ENCODE measurements at places on chromosomes 11 and 22. TPM values are rescaled to one million over a fixed set of nuclear protein-coding genes. Genes with fewer than 3 reads are reported as not detected.

DNA sequence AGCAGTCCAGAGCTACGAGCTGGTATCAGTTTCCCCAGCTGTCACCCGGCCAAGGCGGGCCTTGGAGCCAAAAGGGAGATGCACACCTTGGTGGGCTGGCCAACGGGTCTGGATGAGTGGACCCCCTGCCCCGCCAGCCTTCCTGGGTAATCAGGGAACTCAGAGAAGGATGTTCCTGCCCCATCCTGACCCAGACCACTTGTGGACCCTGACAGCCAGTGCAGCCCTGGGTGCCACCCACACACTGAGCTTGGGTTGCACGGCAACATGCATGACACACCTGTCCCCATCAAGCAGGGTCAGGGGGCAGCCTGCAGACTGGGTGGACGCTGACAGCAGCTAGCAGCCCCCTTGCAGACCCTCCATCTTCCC lies 8.6 kb downstream of the SLC25A1 start:
- peaks cover 54% of the 10 kb centered on the region for H3K4me1 ChIP-seq
- peaks cover 2% of the 10 kb centered on the region for H3K36me3 ChIP-seq
- H3K4me3 ChIP-seq, result peak overlapping the region; percentile 24
- DNase-seq, result no peak

- no peak overlapping the region for H3K4me3 ChIP-seq
- no peak overlapping the region for H3K27ac ChIP-seq
- no peaks in the 10 kb centered on the region for H3K4me1 ChIP-seq
- no peak for DNase-seq
- no peaks in the 10 kb centered on the region for H3K36me3 ChIP-seq
- no peaks in the 10 kb centered on the region for H3K27me3 ChIP-seq
These were observed 378.7 kb upstream of the RAG2 start for GRCh38 chr11:36976741-36977140.

GRCh38 chr11:16287630-16288280 lies 68.6 kb downstream of the SOX6 start:
- H3K36me3 ChIP-seq, result no peaks in the 10 kb centered on the region
- peaks cover 18% of the 10 kb centered on the region for H3K4me1 ChIP-seq
- H3K27ac ChIP-seq, result no peak overlapping the region
- no peak for DNase-seq
- H3K27me3 ChIP-seq, result no peaks in the 10 kb centered on the region

The LRRC75B gene
- 18.6 TPM for total RNA-seq

The DEUP1 gene
- total RNA-seq, result 0.25 TPM

GRCh38 chr22:30749849-30750248 lies 55.2 kb downstream of the OSBP2 start:
- no peak overlapping the region for H3K4me3 ChIP-seq
- no peaks in the 10 kb centered on the region for H3K27me3 ChIP-seq
- H3K4me1 ChIP-seq, result no peaks in the 10 kb centered on the region
- H3K27ac ChIP-seq, result no peak overlapping the region
- no peaks in the 10 kb centered on the region for H3K36me3 ChIP-seq

- H3K36me3 ChIP-seq, result no peaks in the 10 kb centered on the region
- H3K27me3 ChIP-seq, result no peaks in the 10 kb centered on the region
- H3K4me3 ChIP-seq, result no peak overlapping the region
- H3K4me1 ChIP-seq, result peaks cover 35% of the 10 kb centered on the region
These were observed 2.5 kb downstream of the RAB36 start for GRCh38 chr22:23147617-23148387.

- H3K27ac ChIP-seq, result no peak overlapping the region
- no peak for DNase-seq
- no peak overlapping the region for H3K4me3 ChIP-seq
- peaks cover 66% of the 10 kb centered on the region for H3K4me1 ChIP-seq
- H3K27me3 ChIP-seq, result no peaks in the 10 kb centered on the region
These were observed 24.6 kb downstream of the RPL3 start for GRCh38 chr22:39294571-39295468.

DNA sequence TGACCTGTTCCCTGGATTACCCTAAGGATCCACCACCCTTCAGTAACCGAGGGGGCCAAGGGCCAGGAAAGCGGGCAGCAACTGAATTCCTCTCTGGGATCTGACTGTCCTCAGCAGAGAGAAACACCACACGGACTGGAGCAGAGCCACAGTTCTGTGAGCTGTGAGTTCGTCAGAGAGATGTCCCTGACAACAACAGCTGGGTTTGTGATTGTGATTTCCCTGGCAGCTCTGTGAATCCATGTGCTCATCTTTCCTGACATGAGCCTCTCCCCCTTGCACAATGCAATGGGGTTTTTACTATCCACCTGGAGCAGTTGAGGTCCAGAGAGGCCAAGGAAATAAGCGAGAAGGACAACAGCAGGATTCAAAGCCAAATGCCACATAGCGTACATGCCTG lies 69.4 kb upstream of the AMPD3 start:
- H3K27me3 ChIP-seq, result no peaks in the 10 kb centered on the region
- H3K4me3 ChIP-seq, result no peak overlapping the region
- no peak for DNase-seq
- H3K27ac ChIP-seq, result peak overlapping the region; percentile 71
- peaks cover 49% of the 10 kb centered on the region for H3K4me1 ChIP-seq

- H3K4me3 ChIP-seq, result no peak overlapping the region
- 0 out of 2 replicates have a peak, but pooled peaks cover 2% of the 10 kb centered on the region for H3K27me3 ChIP-seq
- H3K4me1 ChIP-seq, result no peaks in the 10 kb centered on the region
- DNase-seq, result no peak
These were observed 74.8 kb upstream of the SLC22A12 start for GRCh38 chr11:64516226-64516625.

The MIF gene
- total RNA-seq, result 795 TPM

DNA sequence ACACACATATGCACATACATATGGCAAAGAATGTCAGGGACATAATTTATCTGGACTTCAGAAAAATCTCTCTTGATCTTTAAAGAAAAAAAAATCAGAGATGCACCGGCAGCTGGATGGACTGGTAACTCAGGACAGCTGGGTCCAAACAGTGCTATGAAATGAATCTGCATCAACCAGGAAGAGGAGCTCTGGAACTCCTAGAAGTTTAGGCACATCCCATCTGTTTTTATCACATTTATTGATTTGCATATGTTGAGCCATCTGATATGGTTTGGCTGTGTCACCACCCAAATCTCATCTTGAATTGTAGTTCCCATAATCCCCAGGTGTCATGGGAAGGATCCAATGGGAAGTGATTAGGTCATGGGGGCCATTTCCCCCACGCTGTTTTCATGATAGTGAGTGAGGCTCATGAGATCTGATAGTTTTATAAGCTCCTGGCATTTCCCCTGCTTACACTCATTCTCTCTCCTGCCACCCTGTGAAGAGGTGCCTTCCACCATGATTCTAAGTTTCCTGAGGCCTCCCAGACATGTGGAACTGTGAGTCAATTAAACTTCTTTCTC lies 87.7 kb upstream of the AKIP1 start:
- H3K27me3 ChIP-seq, result no peaks in the 10 kb centered on the region
- peaks cover 31% of the 10 kb centered on the region for H3K4me1 ChIP-seq
- H3K4me3 ChIP-seq, result no peak overlapping the region
- DNase-seq, result no peak

The WBP2NL gene
- 1.00 TPM for total RNA-seq

The STX5 gene
- total RNA-seq, result 39.9 TPM

The TPH1 gene
- 0.67 TPM for total RNA-seq

DNA sequence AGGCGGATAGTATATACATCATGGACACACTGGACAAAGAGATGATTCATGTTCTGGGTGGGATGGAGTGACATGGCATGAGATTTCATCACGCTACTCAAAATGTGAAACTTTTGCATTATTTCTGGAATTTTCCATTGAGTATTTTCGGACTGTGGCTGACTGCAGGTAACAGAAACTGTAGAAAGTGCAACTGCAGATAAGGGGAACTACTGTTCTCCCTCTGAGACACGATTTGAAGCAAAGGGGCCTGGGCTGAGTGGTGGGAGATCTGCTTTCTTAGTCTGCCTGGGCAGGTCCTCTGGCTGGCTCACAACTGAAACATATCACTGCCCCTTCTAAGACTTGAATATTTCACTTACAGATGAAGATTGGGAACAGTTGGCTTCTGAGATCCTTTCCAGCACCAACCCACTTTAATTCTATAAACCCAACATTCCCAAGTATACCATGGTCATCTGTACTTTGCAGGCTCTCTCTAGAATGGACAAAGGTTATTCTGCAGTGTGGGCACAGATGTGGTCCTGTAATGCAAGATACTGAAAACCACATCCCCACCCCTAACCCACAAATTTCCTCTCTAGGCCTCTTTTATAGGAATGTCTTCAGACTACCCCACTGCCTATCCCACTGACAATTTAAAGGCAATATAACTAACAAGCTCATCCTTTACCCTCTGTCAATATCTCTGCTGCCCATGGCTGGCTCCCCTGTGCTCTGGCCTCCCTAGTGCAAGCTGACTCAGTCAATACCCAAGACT lies 121.1 kb downstream of the KCNC1 start:
- H3K27ac ChIP-seq, result no peak overlapping the region
- no peaks in the 10 kb centered on the region for H3K27me3 ChIP-seq
- DNase-seq, result no peak
- no peaks in the 10 kb centered on the region for H3K36me3 ChIP-seq
- no peaks in the 10 kb centered on the region for H3K4me1 ChIP-seq

GRCh38 chr11:43646767-43647166 lies 33.8 kb upstream of the HSD17B12 start:
- H3K36me3 ChIP-seq, result no peaks in the 10 kb centered on the region
- peaks cover 9% of the 10 kb centered on the region for H3K4me1 ChIP-seq
- H3K27me3 ChIP-seq, result no peaks in the 10 kb centered on the region
- H3K4me3 ChIP-seq, result no peak overlapping the region

DNA sequence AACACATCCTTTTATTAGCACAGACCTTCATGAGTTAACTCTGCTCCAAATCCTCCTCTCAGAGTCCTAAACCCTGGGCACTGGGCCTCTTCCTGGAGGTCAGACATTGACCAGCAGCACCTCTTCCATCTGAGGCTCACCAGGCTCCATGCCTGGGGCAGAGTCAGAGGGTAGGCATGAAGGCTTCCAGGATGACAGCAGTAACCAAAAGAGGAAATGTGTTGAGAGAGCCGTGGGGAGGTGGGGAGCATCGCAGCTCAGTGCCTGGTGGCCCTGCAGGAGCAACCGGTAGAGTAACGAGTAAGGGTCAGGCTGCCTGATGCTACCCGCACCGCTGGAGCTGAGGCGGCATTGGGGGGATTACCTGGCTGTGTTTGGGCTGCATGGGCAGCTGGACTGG lies 9.4 kb upstream of the NAV2 start:
- no peaks in the 10 kb centered on the region for H3K4me1 ChIP-seq
- no peak overlapping the region for H3K4me3 ChIP-seq
- no peaks in the 10 kb centered on the region for H3K36me3 ChIP-seq

GRCh38 chr22:17314487-17314886 lies 54.8 kb upstream of the CECR2 start:
- H3K4me3 ChIP-seq, result no peak overlapping the region

The TSSK2 gene
- total RNA-seq, result not detected

DNA sequence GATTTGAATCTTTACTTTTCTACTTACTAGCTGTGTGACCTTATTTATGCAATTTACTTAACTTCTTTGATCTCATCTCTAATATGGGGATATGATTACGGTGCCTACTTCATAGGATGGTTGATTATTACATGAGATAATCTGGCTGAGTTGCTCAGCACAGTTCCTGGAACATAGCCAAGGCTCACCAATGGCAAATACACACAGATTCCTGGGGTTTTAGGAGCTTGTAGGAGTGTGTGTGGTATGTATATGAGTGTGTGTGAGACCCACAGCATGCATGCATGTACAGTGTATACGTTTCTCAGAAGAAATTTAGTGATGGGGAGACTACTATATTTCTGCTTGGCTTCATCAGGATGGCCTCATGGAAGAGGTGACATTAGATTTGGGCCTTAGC lies 256.9 kb downstream of the KIRREL3 start:
- no peaks in the 10 kb centered on the region for H3K36me3 ChIP-seq
- no peak overlapping the region for H3K27ac ChIP-seq
- H3K4me3 ChIP-seq, result no peak overlapping the region
- no peak for DNase-seq
- no peaks in the 10 kb centered on the region for H3K4me1 ChIP-seq
- peaks cover 1% of the 10 kb centered on the region for H3K27me3 ChIP-seq

The PDE3B gene
- total RNA-seq, result 20.6 TPM

- no peaks in the 10 kb centered on the region for H3K27me3 ChIP-seq
- peak; percentile 67 for DNase-seq
- no peak overlapping the region for H3K27ac ChIP-seq
- peaks cover 8% of the 10 kb centered on the region for H3K4me1 ChIP-seq
- H3K4me3 ChIP-seq, result no peak overlapping the region
These were observed 74.6 kb upstream of the TEAD1 start for GRCh38 chr11:12599408-12600143.

The HSCB gene
- total RNA-seq, result 8.2 TPM

The BATF2 gene
- total RNA-seq, result 0.79 TPM

The TMEM191C gene
- 7.5 TPM for total RNA-seq

GRCh38 chr11:76771446-76772099 lies 11.6 kb upstream of the TSKU start:
- H3K27me3 ChIP-seq, result no peaks in the 10 kb centered on the region
- no peaks in the 10 kb centered on the region for H3K36me3 ChIP-seq
- peak overlapping the region; percentile 72 for H3K27ac ChIP-seq
- H3K4me3 ChIP-seq, result no peak overlapping the region
- H3K4me1 ChIP-seq, result peaks cover 52% of the 10 kb centered on the region

The OVOL1 gene
- total RNA-seq, result 21.2 TPM

DNA sequence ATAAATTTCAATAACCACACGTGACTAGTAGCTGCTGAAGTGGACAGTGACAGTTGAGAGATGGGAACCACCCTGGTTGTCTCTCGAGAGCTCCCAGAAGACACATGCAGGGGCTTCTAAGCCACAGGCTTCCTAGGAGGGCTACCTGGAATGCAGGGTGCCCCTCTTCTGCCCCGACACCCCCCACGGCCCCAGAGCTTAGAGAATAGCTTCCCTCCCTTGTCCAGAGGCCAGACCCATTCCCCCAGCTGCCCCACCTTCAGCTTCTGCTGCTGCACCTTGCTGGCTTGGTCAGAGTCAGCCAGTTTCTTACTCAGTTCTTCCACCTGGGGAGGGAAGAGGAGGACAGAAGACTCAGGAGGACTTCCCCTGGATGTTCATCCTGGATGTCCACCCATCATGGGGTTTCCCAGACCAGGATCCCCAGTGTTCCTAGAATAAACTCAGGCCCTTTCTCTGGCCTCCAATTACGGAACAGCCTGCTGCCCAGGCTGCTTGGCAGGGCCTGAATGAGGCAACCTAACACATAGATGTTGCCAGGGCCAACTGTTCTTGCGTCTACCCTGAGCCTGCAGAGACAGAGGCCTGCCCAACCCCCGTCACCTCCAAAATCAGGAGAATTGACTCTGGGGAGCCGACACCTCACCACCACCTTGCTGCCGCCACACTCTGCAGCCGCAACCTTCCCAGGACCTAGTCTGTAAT lies 12.0 kb downstream of the IL18BP start:
- peaks cover 38% of the 10 kb centered on the region for H3K36me3 ChIP-seq
- H3K27me3 ChIP-seq, result no peaks in the 10 kb centered on the region
- no peaks in the 10 kb centered on the region for H3K4me1 ChIP-seq
- H3K27ac ChIP-seq, result peak overlapping the region; percentile 16
- no peak overlapping the region for H3K4me3 ChIP-seq

Data from Caco-2 (cell line).